Fibroblast of the aortic adventitia (primary cell): ENCODE measurements at places on chromosomes 11 and 22. TPM values are rescaled to one million over a fixed set of nuclear protein-coding genes. Genes with fewer than 3 reads are reported as not detected.

The SLC5A4 gene
- total RNA-seq, result not detected in 2 replicates

The CASP5 gene
- total RNA-seq, result not detected in 2 replicates

The WBP2NL gene
- total RNA-seq, result 0.18 and 1.6 TPM in 2 replicates

The SLC22A8 gene
- total RNA-seq, result not detected in 2 replicates

The TMEM9B gene
- total RNA-seq, result 28.5 and 57.8 TPM in 2 replicates

The SMC1B gene
- 0.08 and 0.09 TPM in 2 replicates for total RNA-seq

The NCF4 gene
- not detected in 2 replicates for total RNA-seq

The SLC6A5 gene
- not detected in 2 replicates for total RNA-seq

The FLRT1 gene
- 0.18 TPM in 1 of 2 replicates, not detected in the other for total RNA-seq

The OR5AL1 gene
- total RNA-seq, result not detected in 2 replicates

The CRYBB1 gene
- total RNA-seq, result not detected in 2 replicates

The EHF gene
- 0.18 TPM in 1 of 2 replicates, not detected in the other for total RNA-seq

The CD3E gene
- total RNA-seq, result not detected in 2 replicates

The BTG4 gene
- total RNA-seq, result 0.36 TPM in 1 of 2 replicates, not detected in the other

The HBE1 gene
- not detected in 2 replicates for total RNA-seq

The OR8D4 gene
- 0.09 and 0.25 TPM in 2 replicates for total RNA-seq

The RASL10A gene
- not detected in 2 replicates for total RNA-seq

The KIRREL3 gene
- 0.08 and 0.45 TPM in 2 replicates for total RNA-seq

The OLFML1 gene
- 27.1 and 75.0 TPM in 2 replicates for total RNA-seq

The THAP12 gene
- 55.5 and 60.1 TPM in 2 replicates for total RNA-seq

The VPREB1 gene
- total RNA-seq, result not detected in 2 replicates

The CCDC87 gene
- 0.45 and 1.1 TPM in 2 replicates for total RNA-seq

The PRRG4 gene
- total RNA-seq, result 0.36 and 0.49 TPM in 2 replicates

The OTOG gene
- total RNA-seq, result not detected in 2 replicates

The DMC1 gene
- total RNA-seq, result 1.3 and 5.3 TPM in 2 replicates

The RAD9A gene
- total RNA-seq, result 4.7 and 11.2 TPM in 2 replicates

The KCNJ5 gene
- 0.09 TPM in 1 of 2 replicates, not detected in the other for total RNA-seq

The VSIG10L2 gene
- total RNA-seq, result not detected in 2 replicates

The TRIM22 gene
- 73.8 and 93.1 TPM in 2 replicates for total RNA-seq

The GAL3ST1 gene
- not detected in 2 replicates for total RNA-seq

The BCO2 gene
- total RNA-seq, result 1.5 and 4.0 TPM in 2 replicates

The EIF3M gene
- total RNA-seq, result 575 and 1,709 TPM in 2 replicates

The APOA5 gene
- total RNA-seq, result not detected in 2 replicates

The OR51I1 gene
- total RNA-seq, result 0.09 TPM in 1 of 2 replicates, not detected in the other

The MGAT3 gene
- 0.27 and 2.0 TPM in 2 replicates for total RNA-seq

The CADM1 gene
- 0.16 and 0.45 TPM in 2 replicates for total RNA-seq

The TYR gene
- not detected in 2 replicates for total RNA-seq
